ENCODE measurements at places on chromosomes 6 and 20.

DNA sequence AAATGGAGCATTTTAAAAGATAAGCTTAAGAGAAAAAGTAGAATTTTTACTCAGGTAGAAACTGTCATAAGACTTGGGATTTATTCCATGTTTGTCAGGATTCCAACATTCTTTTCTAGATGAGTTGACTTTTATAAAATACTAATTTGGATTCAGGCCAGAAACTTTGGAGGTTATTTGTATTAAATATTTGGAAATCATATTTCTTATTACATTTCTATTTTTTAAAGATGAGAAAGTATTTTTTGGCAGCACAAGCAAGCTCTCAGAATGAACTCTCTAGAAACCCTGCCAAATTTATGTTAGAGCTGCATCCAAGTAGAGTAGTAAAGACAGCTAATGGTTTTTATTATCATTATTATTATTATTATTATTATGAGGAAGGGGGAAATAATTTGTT lies 1014.9 kb upstream of the GJE1 start:
- no peak for DNase-seq

DNA sequence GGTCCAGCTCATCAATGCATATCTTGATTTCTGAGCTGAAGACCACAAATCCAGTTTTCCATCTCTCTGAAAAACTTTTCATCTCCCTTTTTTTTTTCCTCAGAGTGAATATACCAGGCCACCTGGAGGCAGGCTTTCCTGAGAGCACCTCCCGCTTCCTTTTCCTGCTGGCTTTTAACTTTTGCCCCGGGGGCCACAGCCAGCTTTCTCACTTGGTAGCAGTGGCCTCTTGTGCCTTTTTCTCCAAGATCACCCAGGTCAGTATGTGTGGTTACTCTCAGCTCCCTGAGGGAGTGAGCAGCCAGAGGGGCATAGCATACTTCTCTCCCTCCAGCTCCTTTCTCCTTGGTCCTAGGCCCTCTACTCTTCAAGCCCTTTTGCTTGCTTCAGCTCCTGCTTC lies at the start of gene BTN1A1:
Gene BTN1A1, plus strand, starts transcription at position 202 of the 400 bp plus-strand sequence. CDS start 984 bp downstream, outside the sequence.
- DNase-seq = no peak

- peak; percentile 26 for DNase-seq
Observed at GRCh38 chr20:31894980-31895675, 24.7 kb downstream of the TTLL9 start.

GRCh38 chr6:105607636-105608621 lies 205.0 kb upstream of the PREP start:
- no peak for DNase-seq

- no peak for DNase-seq
Observed at GRCh38 chr20:61718361-61719005, 347.2 kb downstream of the TAF4 start.

DNA sequence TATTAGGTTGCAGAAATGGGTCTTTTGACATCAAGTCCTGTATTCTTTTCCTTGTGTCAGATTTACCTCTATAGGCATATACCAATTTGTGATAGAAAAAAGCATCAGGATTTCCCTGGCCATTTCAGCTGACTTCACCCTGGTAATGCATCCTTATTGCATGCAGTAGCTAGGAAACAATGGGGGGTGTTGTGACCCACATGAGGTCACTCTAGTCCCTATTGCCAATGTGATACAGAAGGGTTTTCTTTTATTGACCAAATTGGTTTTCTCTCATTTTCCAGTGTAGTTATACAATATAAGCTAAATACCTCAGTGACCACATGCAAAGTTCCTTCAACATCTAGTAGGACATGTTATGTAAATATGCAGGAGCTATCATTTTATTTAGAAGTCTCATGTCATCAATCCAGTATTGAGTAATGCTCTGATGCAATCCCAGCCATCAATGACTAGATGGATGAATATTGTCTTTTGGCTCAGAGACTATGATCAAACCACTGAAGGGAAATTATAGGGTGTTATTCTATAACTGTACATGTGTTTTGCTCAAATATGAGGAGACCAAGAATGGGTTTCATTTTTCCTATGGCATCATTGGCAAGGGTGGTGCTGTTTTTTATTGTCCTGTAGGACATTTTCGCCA lies 177.7 kb downstream of the KLHL32 start:
- no peak for DNase-seq

DNA sequence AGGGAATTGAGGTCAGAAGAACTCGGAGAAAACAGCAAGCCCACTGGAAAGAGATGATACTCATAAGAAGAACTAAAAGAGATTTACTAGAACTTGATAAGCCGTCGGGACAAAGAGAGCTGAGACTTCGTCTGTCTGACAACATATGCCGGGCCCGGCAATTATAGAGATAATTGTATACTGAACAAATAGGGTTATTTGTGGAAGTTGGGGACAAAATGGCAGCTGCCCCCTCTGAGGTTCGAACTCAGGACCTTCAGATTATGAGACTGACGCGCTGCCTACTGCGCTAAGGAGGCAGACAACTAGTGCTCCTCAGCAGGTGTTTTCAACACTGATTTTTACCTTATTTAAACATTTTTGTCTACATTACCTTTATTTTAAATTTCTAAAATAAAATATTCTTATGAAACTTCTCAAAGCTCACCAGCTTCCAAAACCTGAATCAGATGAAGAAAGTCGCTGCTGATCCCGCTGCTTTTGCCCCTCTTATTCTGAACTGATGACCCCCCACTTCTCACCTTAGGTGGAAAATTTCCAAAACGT lies 29.3 kb upstream of the TRIM27 start:
- DNase-seq = peak; percentile 80

GRCh38 chr6:130913120-130913519 lies 85.9 kb downstream of the SMLR1 start:
- DNase-seq = peak; percentile 45

- DNase-seq = no peak
Observed at GRCh38 chr6:41092421-41093140, 19.8 kb downstream of the NFYA start.

GRCh38 chr6:125584468-125584939 lies 164.9 kb upstream of the HEY2 start:
- DNase-seq = no peak

- DNase-seq = no peak
Observed at GRCh38 chr6:106963544-106963943, 11.0 kb downstream of the CD24 start.

DNA sequence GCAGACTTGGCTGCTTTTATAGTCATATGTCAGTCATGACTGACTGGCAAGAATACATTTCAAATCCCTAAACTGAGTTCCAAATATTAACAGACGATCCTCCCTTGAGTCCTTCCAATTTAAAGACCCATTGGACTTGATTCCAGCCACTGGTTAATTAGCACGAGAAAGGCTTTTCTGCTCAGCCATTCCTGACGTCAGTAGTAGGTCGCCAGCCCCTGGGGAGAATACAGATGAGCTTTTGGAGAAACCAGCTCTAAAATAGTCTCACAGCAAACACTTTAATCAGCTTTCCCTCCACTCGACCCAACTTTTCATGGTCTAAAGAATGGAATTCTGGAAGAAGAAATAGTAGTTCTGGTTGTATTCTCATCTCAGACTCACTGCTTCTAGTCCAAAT lies 91.6 kb downstream of the SLC22A3 start:
- no peak for DNase-seq

- no peak for DNase-seq
Observed at GRCh38 chr6:7732228-7732627, 6.3 kb downstream of the BMP6 start.

- DNase-seq = no peak
Observed at GRCh38 chr6:93350774-93351173, 68.6 kb downstream of the EPHA7 start.

- no peak for DNase-seq
Observed at GRCh38 chr20:33785503-33785902, 25.6 kb upstream of the CHMP4B start.

DNA sequence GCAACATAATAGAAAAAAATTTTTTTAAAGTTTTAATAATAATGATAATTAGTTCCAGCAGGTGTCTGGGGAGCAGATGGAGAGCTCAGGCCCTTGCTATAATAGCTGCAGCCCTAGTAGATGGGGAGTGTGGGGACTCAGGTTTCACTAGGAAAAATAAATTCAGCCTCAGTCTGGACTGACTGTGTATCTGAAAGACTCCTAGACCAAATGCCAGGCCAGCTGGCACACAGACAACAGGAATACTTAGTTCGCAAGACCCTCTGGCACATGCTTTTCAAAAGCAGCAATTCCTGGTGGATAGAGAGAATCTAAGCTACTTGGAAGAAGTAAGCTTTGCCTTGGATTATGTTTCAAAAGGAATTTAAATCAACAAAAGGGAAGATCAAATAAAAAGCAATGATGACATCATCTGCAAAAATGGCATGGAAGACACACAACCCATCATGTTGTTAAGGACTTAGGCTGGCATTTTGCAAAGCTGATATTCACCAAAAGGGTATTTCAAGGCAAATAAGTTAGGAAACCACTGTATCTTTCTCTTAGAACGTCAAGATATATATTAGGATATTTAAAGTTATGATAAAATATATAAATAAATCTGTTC lies 107.8 kb downstream of the RNGTT start:
- no peak for DNase-seq

DNA sequence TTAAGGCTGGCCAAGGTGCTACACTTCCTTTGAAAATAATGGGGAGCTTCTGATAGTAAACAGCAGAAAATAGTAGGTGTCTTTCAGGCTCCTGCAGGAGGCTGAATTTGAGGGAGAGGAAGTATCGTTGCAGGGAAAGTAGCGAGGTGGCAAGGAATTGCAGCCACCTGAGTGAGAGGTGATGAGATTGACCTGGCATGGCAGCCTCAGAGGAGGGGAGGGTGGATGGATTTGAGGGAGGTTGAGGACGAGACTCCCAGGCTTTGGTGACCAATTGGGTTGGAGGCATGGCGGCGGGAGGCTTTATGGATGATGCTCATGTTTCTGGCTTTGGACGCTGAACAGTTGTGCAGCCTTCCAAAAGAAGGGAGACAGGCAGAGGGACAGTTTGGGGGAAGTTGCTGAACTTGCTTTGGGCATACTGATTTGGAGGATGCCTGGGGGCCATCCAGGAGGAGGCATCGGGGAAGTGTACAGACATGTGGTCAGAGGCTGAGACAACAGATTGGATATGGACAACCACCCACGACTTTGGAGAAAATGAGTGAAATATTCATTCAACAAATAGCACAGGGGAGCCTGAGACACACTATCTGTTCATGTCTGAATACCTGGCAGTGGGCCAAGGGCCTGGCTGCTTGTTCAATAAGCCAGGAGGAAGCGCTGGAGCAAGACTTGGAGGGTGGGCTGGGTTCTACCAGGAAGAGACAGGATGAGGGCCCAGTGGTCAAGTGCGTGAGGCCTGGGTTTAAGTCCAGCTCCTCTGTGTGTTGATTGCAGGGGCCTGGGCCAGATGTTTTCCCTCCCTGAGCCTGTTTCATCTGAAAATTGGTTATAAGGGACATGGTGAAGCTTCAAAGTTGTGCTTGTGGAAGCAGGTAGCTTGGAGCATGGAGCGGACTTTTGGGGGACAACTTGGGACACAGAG lies 113.2 kb downstream of the CEBPB start:
- DNase-seq = no peak

DNA sequence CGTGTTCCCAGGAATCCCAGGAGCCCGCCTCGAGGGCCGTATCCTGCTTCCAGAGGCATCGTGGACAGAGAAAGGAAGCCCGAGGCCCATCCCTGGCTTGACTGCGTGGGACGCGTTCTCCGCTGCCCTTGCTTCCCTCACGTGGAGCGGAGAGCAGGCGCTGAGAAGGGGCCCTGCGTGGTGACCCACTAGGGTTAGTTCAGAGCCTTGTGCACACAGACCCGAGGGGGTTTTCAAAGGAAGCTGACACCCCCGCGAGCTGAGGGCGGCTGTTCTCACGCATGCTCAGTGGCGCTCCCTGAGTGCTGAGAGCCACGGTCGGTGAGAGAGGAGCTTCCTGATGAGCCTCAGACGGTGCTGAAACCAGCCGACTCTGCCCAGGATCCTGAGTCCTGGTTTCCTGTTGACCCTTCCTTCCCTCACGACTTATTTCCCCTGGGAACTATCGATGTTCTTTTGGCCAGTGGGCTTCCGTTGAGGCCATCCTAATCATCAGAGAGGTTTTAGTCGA lies 28.9 kb upstream of the CCR6 start:
- peak; percentile 87 for DNase-seq

All from activated CD8-positive, alpha-beta T cell treated with anti-CD3 and anti-CD28 coated beads for 36 hours (primary cell).